ENCODE measurements at places on chromosomes 6 and 20.

DNA sequence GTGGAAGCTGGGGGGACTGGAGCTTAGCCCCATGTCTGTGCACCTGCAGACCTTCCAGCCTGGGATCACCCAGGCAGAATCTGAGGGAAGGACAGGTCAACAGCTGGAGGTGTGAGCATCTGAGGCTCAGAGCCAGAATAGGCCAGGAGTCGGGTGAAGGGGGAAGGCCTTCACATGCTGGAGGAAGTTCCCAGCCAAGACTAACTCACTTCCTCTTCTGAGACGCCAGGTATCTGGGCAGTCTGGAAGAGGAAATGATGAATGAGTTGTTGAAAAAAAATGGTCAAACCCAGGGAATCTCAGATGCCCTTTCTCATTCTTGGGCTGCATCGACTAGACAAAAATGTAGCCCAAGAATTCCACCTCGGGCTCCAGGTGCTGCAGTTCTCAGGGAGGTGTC, 73.6 kb upstream of the TIAM2 start:
- no peak for DNase-seq

- no peak for DNase-seq
Measured at GRCh38 chr20:6560978-6561377, 206.5 kb upstream of the BMP2 start.

DNA sequence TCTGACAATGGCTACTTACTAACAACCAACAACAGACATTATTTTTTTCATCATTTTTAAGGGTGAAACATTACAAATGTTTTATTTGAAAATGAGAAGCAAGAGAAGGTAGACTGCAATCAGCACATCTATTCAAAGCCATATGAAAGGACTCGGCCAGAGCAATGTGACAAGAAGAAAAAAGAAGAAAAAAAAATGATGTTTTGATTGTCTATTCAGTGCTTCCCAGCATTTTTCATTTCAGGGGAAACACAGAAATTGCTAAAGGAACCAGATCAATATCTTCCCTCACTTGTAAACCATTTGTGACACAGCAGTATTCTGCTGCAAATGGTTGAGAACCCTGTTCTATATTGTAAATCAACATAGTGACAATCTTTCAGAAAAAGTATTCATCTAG, 270.7 kb downstream of the EYS start:
- no peak for DNase-seq

DNA sequence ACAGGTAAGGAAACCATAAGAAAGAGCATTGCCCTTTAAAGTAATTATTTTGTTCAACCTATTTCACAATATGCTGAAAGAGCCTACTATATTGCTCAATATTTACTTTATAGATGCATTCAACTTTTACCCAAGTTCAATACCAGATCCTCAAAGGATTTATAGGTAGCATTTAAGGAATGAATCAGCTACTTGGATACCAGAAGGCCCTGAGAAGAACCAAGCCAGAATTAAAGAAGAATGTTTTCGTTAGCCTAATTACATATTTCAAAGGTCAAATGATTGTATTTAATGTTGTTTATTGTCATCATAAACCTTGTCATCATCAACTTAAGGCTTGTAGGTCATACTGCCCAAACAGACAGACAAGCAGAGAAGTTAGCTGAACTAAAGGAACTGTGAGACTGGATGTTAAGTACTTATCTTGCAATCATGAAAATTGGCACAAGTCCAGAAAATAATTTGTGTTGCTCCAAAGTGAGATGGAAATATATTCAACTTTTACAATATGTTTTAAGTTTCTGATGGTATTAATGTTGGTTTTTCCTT, 636.7 kb downstream of the RFPL4B start:
- DNase-seq, result no peak

- DNase-seq, result no peak
Measured at GRCh38 chr6:157952861-157953351, 28.8 kb upstream of the SYNJ2 start.

- peak; percentile 75 for DNase-seq
Measured at GRCh38 chr20:62887152-62887859, 25.7 kb upstream of the TCFL5 start.

DNA sequence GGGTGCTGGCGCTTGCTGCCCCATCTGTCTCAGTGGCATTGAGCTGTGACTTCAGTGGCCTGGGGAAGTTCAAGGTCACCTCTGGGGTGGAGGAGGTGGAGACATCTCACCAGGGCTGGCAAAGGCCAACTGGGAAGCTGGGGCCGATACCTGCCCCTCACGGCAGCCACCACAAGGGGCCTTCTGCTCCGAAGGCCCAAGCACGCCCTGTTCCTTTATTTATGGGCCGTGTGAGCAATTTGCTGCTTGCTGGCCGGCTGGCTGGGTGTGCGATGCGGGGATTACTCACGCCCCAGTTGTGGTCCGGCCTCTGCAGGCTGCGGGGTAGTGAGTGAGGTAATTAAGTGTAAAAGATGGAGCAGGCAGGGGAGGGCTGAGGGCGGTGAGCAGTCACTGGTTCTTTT, 13.2 kb upstream of the SCRT2 start:
- DNase-seq, result no peak

DNA sequence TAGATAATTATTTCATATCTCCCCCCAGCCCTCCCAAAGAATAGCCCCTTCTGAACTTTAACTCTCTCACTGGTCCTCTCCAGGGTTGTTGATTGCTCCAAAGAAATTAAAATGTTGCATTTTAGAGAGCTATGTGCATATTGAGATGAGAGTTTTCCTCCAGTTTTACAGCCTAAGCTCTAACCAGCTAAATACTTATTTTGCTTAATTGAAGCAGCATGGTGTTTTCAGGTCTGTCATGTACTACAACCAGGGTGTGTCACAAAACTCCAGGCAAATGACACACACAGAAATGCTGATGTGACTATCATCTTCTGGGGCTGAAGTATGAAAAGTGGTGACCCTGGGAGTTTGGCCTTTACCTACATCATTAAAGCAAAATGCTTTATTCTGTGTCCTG, 196.8 kb upstream of the STXBP5 start:
- no peak for DNase-seq

- no peak for DNase-seq
Measured at GRCh38 chr6:37050045-37050853, 44.8 kb downstream of the FGD2 start.

GRCh38 chr6:162934844-162935243, 207.1 kb downstream of the PACRG start:
- DNase-seq, result no peak

DNA sequence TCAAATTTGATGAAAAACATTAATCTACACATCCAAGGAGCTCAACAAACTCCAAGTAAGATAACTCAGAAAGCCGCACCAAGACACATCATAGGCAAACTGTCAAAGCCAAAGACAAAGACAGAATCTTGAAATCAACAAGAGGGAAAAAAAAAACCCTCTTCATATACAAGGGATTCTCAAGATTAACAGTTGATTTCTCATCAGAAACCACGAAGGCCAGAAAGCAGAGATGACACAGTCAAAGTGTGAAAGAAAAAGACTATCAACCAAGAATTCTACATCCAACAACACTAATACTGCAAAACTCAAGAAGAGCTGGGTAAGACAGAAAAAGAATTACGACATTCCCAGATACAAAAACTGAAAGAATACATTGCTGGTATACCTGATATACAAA, 73.8 kb downstream of the CDK19 start:
- DNase-seq, result no peak

DNA sequence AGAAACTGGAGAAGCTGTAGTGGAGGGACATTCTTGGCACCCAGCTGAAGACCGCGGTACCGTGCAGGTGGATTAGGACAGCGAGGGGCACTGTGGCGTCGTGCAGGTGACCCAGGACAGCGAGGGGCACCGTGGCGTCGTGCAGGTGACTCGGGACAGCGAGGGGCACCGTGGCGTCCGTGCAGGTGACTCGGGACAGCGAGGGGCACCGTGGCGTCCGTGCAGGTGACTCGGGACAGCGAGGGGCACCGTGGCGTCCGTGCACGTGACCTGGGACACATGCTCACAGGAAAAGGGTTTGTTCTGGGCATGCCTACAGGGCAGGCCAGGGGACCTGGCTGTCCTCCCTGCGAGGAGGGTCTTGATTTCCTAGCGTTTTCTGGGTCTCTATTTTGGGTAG, 29.2 kb upstream of the SMOC2 start:
- DNase-seq, result no peak

DNA sequence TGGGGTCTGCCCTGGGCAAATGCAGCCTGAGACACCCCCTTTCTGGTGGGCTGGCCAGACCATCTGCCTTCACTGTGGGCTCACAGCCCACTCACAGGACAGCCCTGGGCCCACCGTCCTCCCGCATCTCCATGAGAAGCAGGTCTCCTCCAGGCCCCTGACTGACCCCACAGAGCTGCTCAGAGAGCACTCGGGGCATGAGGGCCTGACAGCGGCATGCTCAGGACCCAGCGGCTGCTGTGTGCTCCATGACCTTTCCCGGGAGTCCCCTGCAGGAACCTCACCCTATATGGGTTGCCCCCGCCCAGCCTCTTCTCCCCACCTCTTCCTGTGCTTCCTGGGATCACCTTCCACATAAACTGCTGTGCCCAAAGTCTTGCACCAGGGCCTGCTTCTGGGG, 162.4 kb upstream of the CST7 start:
- no peak for DNase-seq

GRCh38 chr6:11035616-11036350, 8.3 kb downstream of the ELOVL2 start:
- no peak for DNase-seq

GRCh38 chr6:1527073-1527457, 82.7 kb upstream of the FOXC1 start:
- peak; percentile 32 for DNase-seq

GRCh38 chr20:39075731-39076130, 113.6 kb downstream of the DHX35 start:
- no peak for DNase-seq

DNA sequence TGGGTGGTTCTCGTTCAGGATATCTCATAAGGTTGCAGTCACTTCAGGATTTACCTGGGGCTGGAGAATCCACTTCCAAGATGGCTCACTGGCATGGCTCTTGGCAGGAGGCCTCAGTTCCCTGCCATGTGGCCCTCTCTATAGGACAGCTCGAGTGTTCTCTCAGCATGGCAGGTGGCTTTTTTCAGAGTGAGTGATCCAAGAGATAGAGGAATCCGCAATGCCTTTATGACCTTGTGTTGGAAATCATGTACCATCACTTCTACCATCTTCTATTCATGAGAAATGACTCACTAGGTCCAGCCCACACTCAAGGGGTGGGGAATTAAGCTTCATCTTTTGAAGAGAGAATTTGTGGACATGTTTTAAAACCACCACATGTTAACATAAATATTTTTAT, 37.8 kb downstream of the PPP1R16B start:
- DNase-seq, result no peak

DNA sequence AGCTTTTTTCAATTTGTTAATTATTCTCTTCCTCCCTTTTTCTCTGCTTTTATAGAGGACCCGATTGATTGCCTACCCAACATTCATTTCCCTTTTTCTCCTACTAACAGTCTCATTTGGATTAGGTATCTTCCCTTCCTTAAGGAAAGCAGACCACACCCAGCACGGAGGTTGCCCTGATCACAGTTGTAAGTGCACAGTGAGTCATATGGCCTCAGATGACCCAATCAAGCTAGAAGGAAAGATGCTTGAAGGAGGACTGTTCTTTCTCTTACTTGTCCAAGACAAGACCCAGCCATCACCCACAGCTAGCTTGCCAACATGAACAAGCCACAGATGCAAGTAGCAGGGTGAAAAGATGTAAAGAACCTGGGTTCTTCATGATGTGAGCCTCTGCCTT, 518.6 kb downstream of the PKHD1 start:
- DNase-seq, result no peak

GRCh38 chr20:58950603-58951002, 30.5 kb upstream of the NELFCD start:
- no peak for DNase-seq

GRCh38 chr20:13041574-13042457, 33.0 kb downstream of the SPTLC3 start:
- DNase-seq, result no peak

- no peak for DNase-seq
Measured at GRCh38 chr6:53109612-53110011, 39.0 kb downstream of the GCM1 start.

- DNase-seq, result no peak
Measured at GRCh38 chr6:52016915-52017748, 70.3 kb downstream of the PKHD1 start.

DNA sequence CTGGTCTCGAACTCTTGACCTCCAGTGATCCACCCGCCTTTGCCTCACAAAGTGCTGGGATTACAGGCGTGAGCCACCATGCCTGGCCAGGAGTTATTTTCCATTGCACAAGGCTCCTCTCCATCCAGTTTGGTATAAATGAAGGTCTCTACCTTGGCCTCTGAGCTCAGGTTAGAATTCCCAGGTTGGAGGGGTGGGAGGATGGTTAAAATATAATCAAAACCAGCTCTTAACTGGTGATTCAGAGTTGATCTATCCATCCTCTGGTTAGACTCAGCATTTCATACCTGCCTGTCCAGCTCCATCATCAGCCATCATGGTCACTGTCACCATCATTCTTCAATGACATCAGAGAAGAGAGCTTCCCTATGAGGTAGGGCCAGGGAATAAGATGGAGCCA, 2.6 kb upstream of the SLC22A7 start:
- DNase-seq, result no peak

DNA sequence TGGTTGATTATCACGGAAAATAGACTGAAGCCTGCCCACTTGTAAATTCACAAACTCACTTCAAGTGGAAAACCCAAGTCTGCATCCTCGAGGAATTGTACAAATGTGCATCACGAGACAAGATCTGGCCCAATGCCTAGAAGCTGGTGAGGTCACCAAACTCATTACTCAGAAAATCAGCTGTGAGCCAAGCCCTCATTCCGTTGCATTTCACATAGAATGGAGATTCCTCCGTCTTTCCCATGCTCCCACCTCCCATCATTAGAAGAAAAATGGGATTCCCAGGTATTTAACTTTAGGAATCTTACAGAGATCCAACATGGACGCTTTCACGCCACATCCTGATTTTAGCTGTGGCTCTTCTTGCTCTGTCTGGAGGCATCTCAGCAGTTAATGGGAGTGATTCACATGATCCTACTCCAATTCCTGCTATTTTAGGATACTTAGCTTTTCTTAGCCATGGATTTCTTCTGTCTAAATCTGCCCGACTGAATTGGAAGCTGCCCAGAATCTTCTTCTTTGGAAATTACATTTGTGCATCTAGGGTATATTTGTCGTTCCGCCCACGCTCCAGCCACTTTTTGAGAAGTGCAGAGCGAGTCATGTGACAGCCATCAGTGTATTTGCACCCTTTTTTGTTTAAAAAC, 68.7 kb upstream of the STMND1 start:
- DNase-seq, result peak; percentile 86
